ENCODE measurements at places on chromosomes 1 and 21.

- DNase-seq: no peak
These were observed 31.8 kb upstream of the ARF1 start for GRCh38 chr1:228050571-228051231.

- no peak for DNase-seq
These were observed 39.1 kb upstream of the WASF2 start for GRCh38 chr1:27528818-27529703.

DNA sequence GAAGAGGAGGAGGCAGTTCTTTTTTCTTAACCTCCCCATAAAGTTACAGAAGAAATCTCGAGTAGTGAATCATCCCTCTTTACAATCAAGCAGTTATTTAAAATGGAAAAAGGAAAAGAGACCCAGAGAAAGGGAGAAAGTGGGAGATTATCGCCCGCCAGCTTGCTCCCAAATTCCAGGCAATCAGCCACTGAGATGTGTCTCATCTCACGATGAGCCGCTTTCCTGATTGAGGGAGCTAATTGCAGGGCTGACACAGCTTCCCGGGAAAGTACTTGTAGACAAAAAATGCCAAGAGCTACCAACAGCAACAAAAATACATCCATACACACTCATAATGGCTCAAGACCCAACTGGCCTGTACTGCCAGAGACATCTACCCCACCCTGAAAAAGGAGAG lies 191.6 kb upstream of the ZC3H12A start:
- no peak for DNase-seq

- DNase-seq: no peak
These were observed 189.1 kb downstream of the FMN2 start for GRCh38 chr1:240280560-240281322.

DNA sequence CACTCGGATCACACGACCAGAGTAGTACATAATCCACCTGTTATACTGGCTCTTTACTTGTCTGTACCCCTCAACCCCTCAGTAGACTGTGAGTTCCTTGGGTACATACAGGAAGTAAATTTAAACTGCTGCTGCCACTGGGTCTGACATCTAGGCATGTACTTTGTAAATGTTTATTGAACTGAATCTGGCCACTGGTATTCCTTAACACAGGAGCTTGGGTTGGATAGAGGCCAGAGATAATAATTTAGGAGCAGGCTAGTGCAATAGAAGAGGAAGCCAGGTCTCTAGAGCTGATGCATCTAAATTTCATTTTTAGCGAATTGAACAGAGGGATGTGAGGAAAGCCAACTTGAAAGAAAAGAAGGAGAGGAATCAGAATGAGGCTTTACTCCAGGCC lies 12.4 kb downstream of the TTC4 start:
- no peak for DNase-seq

GRCh38 chr1:96016219-96016618 lies 705.4 kb upstream of the PTBP2 start:
- no peak for DNase-seq

GRCh38 chr1:65420590-65421350 lies at the start of the genes LEPR and LEPROT:
Gene LEPR, plus strand, starts transcription at chr1:65420668. Its CDS starts 144,898 bp downstream, at chr1:65565566.
Gene LEPROT, plus strand, starts transcription at chr1:65420668. Its CDS starts 57 bp downstream, at chr1:65420725.
- no peak for DNase-seq

- no peak for DNase-seq
These were observed 1.1 kb upstream of the ATP8B2 start for GRCh38 chr1:154324241-154324640.

GRCh38 chr1:172778456-172779455 lies 119.9 kb downstream of the FASLG start:
- DNase-seq: no peak
